ENCODE measurements at places on chromosomes 2 and 18. TPM values are rescaled to one million over a fixed set of nuclear protein-coding genes. Genes with fewer than 3 reads are reported as not detected.

GRCh38 chr2:36376992-36377738 lies 21.6 kb downstream of the CRIM1 start:
- DNase-seq: no peak

DNA sequence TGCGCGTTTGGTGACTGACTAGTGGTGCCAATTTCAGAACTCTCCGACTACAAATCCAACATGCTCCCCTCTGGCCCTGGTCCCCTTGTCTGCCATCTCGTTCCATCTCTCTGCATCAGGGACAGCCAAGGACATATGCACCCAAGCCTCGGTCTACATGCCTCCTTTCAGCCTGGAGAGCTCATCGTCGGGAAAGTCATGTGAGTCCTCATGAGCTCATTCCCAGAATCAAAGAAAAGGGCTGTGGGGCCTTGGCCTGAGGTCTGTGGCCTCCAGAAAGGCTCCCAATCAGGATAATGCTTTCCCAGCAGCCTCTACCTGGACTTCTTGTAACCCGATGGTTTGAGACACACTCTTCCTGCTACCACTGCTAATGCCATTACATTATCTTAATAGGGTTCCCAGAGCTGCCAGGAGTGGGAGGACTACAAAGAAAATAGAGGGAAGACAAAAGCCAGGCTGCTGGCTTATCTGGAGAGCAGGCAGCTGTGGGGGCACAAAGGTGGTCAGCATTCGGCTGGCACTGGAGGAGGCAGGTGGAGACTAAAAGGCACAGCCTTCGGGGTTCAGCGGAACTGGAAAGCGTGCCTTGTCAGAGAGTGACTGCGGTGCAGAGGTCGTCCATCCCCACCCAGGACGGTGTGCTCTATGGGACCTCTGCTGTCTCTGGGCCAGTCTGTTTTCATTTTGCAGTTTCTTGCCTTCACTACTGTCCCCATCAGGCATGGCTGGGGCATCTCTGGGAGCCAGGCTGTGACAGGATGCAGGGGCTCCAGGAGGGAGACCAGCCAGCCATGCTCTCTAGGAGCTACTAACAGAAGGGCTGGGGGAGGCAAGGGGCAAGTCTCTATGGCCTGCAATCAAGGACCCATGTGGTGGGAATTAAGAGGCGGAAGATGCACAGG lies 104.4 kb upstream of the SMAD2 start:
- DNase-seq: peak; percentile 35

GRCh38 chr18:29157057-29157780 lies 980.3 kb upstream of the CDH2 start:
- DNase-seq: no peak

DNA sequence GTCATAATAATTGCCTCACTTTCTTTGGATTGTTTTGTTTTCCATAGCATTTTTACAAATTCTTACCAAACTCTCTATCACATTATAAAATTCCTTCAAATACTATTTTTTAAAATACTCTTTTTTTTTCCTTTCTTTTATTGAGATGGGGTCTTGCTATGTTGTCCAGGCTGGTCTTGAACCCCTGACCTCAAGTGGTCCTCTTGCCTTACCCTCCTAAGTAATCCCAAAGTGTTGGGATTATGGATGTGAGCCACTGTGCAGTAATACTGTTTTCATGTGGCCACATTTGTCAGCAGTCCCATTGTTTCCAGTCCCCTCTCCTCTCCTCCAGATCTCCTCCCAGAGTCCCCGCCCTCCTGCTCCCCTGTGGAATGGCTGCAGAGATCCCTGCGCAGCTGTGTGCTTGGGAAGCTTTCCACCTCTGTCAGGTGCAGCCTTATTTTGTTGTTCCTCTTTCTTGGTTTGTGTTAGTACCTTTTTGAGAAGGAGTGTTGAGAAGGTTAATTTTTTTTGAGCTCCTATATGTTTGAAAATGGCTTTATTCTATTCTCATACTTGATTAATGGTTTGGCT lies 227.3 kb downstream of the LOXHD1 start:
- DNase-seq: peak; percentile 14

M1AP gene
- total RNA-seq: 1.4 TPM
